ENCODE measurements at places on chromosomes 7 and 10. TPM values are rescaled to one million over a fixed set of nuclear protein-coding genes. Genes with fewer than 3 reads are reported as not detected.

DNA sequence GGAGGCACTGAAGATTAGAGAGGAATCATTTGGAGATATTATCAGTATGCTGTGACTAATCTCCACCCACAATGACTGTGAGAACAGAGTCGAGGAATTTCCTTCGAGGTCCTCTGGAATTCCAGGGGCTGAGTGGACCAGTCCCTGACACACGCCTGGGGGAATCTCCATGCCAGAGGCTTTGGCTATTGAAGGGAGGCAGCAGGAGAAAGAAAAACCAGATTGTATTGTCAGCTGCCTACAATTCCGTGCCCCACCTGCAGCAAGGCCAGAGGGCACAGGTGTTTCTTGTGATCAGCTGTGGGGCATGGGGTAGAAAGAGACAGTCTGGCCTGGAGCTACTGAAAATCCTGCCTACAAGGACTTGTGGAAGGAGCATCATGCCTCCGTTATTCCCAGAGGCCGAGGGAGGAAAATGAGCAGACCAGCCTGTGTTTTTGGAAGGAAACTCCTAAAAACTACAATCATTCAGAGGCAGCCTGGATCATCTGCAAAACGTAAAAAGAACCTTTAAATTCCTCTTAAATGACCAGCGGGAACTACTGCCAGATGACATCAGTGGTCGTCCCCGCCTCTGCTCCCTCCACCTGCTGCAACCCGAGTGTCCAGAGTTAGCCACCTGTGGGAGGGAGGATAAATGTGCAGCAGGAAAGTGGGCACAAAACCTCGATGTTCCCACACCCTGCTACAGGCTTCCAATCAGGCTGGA, 25.4 kb upstream of the ANK3 start:
- DNase-seq = no peak

DNA sequence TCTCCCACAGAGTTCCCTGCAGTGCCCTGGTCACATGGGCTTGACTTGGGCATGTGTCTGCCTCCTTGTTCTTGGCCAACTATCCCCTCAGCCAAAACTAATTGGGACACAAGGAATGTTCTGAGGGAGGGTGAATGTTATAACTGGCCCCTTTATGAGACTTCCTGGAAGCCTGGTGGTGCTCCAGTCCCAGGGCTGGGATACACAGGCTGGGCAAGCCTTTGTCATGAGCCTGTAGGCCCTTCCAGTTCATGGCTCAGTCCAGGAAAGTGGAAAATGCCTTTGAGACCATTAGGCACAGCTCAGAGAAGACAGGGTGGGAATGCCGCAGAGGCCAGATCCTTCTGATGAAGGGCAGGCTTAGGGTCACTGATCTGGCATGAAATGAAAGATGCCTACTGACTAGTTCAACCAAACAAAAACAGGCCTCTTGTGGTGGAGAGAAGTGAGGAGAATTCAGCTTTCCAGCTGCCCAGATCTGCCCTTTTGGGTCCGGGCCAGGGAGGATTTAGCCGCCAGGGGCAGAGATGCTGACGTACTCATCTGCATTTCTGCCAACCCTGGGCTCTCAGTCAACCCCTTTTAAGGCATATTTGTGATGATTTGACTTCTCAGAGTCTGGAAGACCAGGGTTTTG, 961.5 kb downstream of the KCNMA1 start:
- peak; percentile 44 for DNase-seq

- DNase-seq = no peak
Measured at GRCh38 chr7:150781103-150781502, 19.1 kb downstream of the TMEM176B start.

GRCh38 chr7:82818171-82818570, 344.5 kb downstream of the PCLO start:
- DNase-seq = no peak

DNA sequence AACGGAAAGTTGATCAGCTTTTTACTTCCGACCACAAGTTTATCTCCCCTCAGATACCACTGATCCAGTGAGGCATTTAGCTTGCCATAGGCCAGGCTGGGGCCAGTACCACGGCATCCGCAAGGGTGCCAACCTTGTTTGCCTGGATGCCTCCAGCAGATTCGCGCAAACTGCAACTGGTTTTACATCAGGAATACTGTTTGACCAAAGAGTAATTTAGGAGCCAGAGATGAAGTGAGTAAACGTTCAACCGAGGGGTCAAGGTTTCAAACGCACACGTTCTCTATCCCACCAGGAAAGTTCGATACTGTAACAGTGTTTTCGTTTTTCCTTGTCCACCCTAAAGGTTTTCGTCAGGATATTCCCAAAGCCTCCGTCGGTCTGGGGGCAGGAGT, 266 bp upstream of the MDFIC start:
- peak; percentile 23 for DNase-seq

DNA sequence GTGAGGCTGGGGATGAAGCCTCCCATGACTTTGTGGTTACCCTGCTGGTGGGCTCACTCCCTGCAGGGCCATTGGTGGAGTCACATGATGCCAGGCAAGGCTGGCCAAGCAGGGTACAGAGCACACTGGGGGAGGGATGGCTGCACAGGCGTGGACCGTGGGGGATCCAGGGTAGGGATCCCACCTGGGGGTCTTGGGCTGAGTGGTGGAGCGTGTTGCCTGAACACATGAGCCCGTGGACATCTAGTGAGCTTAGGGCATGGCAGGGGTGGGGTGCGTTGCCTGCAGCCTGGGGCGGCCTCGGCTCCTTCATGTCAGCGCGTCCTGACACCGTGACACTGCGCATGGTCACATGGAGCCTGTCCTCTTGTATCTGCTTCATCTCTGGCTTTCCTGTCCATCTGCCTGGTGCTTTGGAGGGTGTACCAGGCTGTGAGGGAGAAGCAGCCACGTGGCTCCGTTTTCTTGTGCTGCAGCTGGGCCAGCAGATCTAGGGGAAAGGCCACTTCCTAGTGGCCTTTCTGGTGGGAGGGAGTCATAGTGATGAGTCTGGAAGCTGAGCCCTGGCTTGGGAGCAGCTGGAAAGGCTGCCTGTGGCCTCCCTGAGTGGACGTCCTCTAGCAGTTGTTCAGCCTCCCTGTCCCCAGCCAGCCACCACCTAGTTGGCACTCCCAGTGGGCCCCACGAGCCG, 96.2 kb downstream of the LHPP start:
- DNase-seq = no peak

GRCh38 chr10:117927871-117928270, 118.9 kb downstream of the RAB11FIP2 start:
- DNase-seq = no peak

DNA sequence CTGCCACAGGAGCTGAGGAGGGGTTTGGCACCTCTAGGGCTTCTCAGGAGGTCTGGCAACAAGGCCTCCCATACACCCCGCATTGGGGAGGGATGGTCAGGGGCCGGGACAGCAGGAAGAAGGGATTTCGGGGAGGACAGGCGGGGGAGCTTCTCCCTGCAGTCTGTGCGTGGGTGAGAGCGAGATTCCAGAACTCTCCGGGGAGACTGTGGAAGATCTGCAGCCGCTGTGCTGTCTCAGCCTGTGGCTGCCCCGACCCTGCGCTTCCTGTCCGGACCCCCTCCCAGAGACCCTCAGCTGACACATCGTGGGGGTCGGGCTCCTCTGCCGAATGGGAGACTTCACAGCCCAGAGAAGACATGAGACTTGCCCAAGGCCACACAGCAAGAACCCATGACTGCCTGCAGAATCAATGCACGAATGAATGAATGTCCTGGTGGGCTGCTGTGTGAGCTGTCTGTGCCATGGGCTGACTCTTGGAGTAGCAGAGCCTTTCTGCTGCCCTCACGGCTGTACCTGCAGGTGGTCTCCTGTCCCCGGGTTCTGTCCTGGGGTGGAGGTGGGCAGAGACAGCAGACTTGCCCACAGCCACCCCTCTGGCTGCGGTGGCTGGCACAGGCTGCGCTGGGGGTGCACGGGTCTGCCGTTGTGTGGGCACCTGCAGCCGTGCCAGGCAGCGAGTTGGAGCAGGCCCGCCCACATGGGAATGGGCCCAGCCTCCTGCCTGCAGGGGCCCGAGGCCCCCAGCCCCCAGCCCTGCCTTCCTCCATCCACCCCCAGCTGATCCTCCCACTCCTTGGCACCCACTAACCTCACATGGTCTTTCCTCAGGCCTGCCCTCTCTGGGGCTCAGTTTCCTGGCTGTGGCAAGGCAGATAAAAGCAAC, 16.3 kb upstream of the LFNG start:
- no peak for DNase-seq

DNA sequence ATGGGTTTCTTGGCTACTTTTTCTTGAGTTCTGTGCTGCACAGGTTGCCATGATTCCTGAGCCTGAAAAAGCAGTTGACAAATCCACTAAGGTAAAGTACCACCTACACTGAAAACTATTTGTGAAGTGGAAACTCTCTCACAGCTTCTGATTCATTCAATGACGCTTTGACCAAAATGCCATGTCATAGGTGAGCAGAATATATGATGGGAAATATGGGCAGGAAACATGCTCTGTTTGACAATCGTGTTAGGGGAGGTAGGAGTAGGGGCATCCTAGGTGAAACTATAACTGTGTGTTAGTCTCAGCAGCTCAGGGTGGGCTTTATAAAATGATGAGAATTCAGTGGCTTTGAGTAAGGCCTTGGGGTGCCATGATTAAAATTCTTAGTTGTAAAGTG, 69.6 kb upstream of the ELMO1 start:
- DNase-seq = no peak

GRCh38 chr7:147478796-147479195, 1111.8 kb upstream of the C7orf33 start:
- no peak for DNase-seq

GRCh38 chr10:124271676-124272075, 147.0 kb downstream of the OAT start:
- no peak for DNase-seq

DNA sequence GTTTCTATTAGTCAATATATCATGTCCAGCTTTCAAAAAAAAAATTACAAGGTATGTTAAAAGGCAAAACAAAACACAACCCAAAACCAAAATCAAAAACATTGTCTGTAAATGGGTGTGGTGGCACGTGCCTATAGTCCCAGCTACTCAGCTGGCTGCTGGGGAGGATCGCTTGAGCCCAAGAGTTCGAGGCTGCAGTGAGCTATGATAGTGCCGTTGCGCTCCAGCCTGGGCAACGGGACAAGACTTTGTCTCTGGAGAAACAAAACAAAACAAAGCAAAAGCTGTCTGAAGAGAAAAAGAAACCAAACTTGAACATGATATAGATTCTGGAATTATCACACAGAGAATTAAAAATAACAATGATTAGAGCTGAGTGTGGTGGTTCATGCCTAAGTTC, 10.3 kb upstream of the CPA5 start:
- DNase-seq = peak; percentile 27

GRCh38 chr10:15158448-15158847, 10.0 kb downstream of the NMT2 start:
- no peak for DNase-seq

DNA sequence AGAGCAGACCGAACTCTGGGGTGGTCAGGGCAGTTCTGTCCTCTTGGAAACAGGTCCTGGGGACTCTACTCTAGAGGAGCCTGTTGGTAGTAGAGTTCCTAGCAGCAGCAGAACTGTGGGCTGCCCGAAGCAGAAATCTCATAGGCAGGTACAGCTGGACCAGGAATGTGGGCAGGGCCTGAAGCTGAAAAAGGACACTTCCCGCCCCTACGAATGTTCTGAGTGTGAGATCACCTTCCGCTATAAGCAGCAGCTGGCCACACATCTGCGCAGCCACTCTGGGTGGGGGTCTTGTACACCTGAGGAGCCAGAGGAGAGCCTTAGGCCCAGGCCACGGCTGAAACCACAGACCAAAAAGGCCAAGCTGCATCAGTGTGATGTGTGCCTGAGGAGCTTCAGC, 8.3 kb upstream of the ZNF783 start:
- DNase-seq = no peak

- DNase-seq = no peak
Measured at GRCh38 chr10:71432956-71433767, 36.4 kb downstream of the CDH23 start.

GRCh38 chr7:150620617-150621371, 11.4 kb downstream of the GIMAP6 start:
- DNase-seq = no peak

- DNase-seq = no peak
Measured at GRCh38 chr10:75010373-75010772, 101.1 kb upstream of the SAMD8 start.

- no peak for DNase-seq
Measured at GRCh38 chr10:76311752-76312636, 880.6 kb downstream of the LRMDA start.

GRCh38 chr7:30584415-30584814, 10.3 kb upstream of the GARS1 start:
- no peak for DNase-seq

DNA sequence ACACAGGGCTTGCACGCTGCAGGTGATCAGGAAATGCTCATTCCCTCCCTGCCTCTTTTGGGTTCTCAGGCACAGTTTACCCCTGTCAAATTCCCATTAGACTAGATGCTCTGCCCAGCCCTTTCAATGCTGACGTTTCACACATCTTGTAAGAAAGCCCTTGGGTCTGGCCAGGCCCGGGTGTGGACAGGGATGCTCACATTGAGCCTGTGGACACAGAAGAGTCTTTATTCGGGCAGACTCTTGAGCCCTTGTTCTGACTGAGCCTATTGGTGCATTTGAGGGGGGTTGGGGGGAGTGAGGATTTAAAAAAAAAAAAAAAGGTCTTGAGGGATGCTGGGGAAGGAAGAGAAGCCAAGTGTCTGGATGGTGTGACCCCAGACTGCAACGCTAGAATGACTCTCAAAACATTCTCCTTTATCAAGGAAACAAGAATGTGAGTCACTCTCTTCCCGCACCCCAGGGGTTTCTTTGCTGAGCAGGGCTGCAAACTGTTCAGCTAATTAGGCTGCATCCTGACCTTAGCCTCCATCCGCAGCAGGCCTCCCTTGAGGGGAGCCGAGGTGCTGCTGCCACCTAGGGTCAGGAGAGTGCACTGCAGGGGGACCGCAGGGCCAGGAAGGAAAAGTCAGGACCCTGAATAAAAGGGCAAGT, 53.6 kb upstream of the TMEM72 start:
- peak; percentile 59 for DNase-seq

DNA sequence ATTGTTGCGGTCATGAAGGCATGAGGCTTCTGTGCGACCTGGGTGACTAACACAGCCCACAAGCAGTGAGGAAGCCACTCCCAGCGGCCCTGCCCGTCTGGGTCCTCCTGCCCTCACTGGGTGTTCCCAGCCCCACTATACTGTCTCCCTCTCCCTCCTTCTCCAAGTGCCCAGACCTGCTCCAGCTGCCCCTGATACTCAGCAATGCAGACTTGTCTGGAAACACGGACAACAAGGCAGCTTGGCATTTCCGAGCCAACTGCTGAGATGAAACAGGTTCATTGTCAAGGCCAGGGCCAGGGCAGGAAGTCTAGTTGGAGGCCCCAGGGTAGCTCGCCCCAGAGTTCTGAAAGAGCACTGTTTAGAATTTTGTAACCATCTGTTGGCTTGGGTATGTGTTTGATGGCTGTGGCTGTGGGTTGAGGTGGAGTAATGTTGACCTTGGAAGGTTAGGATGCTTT, 95.7 kb downstream of the RBM20 start:
- no peak for DNase-seq

GRCh38 chr10:129042776-129043595, 424.1 kb upstream of the MGMT start:
- no peak for DNase-seq

GRCh38 chr7:47449810-47450590, 131.9 kb downstream of the TNS3 start:
- DNase-seq = no peak

- DNase-seq = no peak
Measured at GRCh38 chr7:118801366-118801765, 576.9 kb downstream of the ANKRD7 start.

Gene HABP2
- total RNA-seq = 0.41 TPM

Gene NOS3
- 50.1 TPM for total RNA-seq

Gene TAS2R5
- total RNA-seq = 5.3 TPM

Gene GPR26
- not detected for total RNA-seq

Gene LRCH4
- total RNA-seq = 73.6 TPM

Gene SPDYE11
- 0.14 TPM for total RNA-seq

Gene ABLIM1
- total RNA-seq = 114 TPM

Gene ZSCAN21
- 19.4 TPM for total RNA-seq

Gene CUBN
- total RNA-seq = 6.3 TPM

Gene NAMPT
- 47.0 TPM for total RNA-seq

Gene LYZL2
- total RNA-seq = not detected

Data from uterus (tissue), 4 donors.